ENCODE measurements at places on chromosomes 5 and 9.

- DNase-seq: peak; percentile 29
Observed at GRCh38 chr5:134113902-134114875, at the start of gene TCF7. Gene TCF7 (plus strand): TSS chr5:134114681. CDS start chr5:134114907, 226 bp downstream.

GRCh38 chr5:12780536-12780935 is 876.3 kb upstream of the CTNND2 start:
- no peak for DNase-seq

DNA sequence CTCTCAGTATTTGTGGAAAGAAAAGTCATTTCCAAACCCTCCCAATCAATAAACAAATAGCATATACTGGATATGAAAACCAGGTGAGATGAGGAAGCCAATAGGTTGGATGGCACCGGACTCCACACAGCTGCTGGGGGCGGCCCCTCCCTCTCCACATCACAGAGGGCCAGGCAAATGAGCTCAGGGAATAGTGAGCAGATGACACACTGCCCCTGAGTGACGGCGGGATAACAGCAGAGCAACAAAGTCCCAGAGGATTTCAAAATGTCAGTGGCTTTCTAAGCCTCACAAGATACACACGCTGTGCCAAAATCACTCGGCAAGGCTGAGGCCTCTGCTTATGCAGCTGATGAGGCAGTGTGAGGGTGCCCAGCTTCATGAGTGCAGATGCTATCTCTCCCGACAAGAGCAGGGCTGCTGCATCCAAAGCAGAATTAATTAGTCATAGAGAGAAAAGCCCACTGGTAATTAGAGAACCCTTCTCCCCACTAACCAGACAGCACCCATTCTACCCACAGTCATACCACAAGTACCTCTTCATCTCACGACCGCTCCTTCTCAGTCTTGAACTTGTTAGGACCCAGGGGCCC is 235.0 kb upstream of the NFIL3 start:
- no peak for DNase-seq

- no peak for DNase-seq
Observed at GRCh38 chr9:126395439-126396212, 69.0 kb downstream of the MVB12B start.

GRCh38 chr9:69149321-69149807 is 24.7 kb upstream of the TJP2 start:
- DNase-seq: peak; percentile 25

GRCh38 chr5:16992444-16992843 is 56.4 kb upstream of the MYO10 start:
- no peak for DNase-seq

DNA sequence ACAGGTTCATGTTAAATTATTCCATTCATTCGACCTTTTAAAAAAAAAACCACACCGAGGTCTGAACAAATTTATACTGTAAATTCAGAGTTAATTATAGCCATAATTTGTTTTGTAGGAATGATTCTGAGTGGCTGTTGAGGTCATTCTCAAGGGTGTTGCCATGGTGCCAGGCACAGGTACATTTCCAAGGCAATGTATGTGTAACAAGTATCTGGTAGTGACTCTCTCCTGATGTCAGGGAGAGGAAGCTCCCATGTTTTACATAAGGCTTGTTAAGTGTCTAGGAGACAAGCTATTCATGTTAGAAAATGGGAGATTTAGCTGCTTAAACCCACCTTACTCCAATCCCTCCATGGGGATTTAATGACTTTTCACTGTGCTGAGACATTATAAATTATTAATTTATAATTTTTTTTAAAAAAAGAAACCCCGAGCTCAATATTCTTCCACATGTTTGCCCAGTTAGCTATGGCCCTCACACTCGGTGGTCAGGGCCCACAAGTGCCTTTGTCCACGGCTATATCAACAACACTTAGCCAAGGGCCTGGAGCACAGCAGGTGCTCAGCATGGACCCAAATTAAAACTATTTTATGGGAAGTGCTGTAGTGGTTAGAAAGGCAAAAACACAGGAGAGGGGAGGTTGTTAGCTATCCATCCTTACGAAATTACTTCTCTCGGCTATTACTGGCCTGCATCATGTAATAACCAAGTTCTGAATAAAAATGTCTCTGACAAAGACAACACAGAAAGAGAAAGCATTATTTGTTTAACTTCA is 154.6 kb upstream of the GNA14 start:
- DNase-seq: no peak

DNA sequence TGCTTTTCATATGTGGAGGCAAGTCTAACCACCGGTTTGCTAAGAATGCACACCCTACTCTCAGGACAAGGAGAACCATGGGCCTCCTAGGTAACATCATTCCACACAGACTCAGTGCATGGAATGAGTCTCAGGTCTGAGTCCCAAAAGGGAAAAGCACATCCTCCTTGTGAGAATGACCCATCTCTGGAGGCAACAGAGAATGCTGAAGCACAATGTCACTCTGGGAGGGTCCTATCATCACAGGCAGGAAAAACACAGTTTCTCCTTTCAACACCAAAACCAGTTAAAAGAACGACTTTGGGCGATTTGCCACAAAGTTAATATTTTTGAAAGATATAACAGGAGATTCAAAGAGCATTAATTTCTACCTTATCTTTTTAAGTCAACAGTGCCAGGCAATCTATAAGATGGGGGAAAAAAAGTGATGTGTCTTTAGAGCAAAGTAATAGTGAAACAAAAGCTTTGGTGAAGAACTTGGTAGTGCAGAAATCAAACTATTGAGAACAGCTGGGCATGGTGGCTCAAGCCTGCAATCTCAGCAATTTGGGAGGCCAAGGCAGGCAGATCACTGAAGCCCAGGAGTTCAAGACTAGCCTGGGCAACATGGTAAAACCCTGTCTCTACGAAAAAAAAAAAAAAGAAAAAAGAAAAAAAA is 97.3 kb downstream of the OXCT1 start:
- no peak for DNase-seq

DNA sequence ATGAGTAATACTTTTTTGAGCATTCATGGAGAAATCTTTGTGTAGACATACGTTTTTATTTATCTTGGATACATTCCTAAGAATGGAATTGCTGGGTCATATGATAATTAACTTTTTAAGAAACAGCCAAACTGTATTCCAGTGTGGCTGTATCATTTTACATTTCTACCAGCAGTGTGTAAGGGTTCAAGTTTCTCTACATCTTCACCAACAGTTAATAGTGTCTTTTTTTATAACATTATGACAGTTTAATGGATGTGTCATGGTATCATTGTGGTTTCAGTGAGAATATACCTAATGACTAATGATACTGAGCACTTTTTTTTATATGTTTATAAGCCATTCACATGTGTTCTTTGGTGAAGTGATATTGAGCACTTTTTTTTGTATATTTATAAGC is 52.4 kb downstream of the NIPBL start:
- no peak for DNase-seq

- DNase-seq: no peak
Observed at GRCh38 chr9:79060766-79061165, 511.0 kb upstream of the TLE4 start.

- no peak for DNase-seq
Observed at GRCh38 chr5:73387601-73388305, 60.8 kb downstream of the FOXD1 start.

DNA sequence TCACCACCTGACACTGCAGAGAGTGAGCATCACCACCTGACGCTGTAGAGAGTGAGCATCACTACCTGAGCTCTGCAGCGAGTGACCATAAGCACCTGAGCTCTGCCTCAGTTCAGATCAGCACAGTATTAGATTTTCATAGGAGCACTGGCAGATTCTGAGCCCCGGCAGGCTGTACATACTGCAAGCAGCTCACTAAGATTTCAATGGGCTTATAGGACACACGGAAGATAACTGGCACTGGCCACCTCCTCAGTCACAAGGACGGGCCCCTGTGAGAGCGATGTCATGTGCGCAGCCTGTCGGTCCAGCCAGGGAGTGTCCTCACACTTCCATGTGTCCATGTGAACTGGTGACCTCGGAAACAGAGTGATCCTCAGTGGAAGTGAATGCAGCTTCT is 153.5 kb upstream of the IRX2 start:
- no peak for DNase-seq

- no peak for DNase-seq
Observed at GRCh38 chr5:111070272-111071134, 1.0 kb upstream of the TSLP start.

- DNase-seq: no peak
Observed at GRCh38 chr9:95065224-95065623, 252.3 kb downstream of the FANCC start.

- peak; percentile 59 for DNase-seq
Observed at GRCh38 chr5:395156-395920, 47.6 kb upstream of the EXOC3 start.

DNA sequence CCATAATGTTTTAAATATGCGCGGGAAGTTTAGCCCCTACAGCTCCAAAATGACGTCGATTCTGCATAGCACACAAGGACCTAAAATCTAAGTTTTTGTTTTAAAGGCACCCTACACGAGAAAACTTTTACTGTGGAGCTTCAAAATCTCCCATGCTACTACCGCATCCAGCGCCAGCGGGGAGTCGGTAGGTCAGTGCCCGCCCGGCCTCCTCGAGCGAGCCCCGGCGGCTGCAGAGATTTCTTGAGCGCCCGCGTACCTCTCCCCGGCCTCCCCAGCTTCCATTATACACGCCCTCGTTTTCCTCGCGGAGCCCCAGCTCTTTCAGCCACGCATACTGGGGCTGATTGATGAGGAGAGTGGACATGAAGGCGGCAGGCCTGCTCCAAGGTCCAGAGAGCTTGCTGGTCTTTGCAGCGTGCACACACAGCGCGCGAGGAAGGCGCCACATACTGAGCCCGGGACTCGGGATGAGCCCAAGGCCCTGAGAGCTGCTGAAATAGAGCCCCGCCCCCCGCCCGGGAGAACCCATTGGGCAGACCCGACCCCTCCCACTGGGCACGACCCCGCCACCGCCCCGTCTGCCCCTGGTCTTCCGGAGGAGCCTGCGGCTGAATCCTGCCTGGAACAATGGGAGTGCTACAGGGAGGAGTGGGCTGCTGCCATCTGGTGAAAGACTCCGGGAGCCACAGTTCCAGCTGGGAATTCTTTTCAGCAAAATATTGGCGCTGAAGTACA is at the start of gene ALDH7A1:
TSS of gene ALDH7A1 (minus strand) at position 472 of the 738 bp plus-strand sequence. CDS start at position 451, 21 bp downstream.
- DNase-seq: peak; percentile 75

DNA sequence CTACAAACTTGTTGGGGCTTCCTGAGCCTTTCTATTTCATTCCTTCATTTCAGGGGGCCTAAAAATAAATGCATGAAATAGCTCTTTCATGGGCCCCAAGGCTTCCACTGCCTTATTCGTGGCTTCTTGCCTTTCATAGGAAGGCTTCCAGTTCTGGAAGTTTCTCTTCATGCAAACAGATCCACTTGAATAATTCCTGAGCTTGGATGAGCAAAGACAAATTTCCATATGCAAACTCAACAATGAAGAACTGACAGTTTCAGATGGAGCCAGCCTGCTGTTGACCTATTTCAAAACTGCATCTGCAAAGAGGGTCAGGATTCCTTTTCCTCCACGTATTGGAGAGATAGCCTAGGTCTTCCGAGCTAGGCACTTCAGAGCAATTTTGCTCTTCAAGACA is 142.1 kb downstream of the MLLT3 start:
- DNase-seq: no peak

GRCh38 chr9:7500521-7500920 is 299.1 kb downstream of the DMAC1 start:
- DNase-seq: no peak

DNA sequence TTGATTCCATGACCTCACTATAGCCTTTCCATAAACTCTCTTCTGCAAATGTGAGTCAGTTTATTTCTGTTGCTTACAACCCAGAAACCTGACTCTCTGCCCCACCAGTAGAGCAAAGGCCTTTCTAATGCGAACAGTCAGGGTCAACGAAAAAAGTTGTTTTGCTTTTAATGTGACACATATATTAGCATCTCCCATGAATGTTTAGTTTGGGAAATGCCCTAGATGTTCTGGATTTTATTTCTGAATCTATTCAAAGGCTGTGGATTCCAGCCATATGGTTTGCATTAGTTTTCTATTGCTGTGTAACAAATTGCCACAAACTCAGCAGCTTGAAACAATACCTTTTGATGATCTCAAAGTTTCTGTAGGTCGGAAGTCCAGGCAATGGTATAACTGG is 193.5 kb downstream of the GNA14 start:
- DNase-seq: peak; percentile 36

DNA sequence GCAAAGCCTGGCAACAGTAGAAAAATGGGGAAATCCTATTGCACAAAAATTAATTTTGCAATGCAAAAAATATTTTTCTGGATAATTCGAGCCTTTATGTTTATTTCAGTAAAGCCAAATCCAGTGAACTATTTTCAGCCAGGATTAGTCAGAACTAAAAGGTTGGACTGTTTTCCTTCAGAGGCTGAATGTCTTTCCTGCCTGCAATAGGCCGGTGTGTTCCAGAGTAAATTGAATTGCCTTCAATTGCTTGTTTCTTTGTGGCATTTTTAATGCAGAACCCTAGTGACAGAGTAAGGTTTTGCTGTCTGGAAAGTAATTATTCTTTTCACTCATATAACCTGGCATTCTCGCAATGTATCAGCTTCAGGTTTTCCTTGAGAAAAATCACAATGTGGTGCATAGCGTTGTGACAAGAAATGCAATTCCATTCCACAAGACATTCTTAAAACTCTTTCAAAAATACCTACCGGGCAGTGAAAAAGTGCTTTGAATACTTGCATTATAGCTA is 183.7 kb downstream of the GLIS3 start:
- DNase-seq: peak; percentile 16

DNA sequence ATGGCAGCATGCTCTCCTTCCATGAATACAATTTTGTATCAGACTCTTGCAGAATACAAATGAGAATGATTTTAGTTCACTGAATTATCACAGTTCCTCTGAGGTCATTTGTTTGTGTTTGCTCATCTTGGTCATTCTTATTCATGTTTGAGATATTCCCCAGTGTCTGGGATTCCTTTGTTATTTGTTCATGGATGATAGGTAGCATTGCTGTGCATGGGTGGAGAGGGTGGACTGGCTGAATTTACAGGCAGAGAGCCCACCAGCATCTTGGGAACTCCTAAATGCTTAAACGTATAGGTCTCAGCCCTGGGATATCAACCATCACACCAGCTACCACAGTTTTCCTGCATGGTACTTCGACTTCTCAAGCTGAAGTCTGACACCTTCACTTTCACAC is 459.8 kb downstream of the CCDC171 start:
- no peak for DNase-seq

DNA sequence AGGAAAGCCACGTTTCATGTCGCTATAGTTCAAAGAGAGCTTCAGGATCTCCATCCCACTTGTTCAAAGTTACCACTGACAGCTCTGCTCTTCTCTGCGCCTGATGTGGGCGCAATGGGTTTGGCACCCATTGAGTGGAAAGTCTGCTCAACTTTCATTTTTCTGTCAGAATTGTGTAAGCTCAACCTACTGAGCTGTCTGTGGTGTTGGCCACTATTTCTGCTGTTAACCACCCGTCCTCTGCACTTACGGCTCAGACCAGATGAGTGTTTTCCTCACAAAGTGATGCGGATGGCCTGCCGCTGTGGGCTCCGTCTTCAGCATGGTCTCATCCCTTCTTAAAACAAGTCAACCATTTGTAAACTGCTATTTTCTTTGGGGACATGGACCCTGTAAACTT is 131.2 kb downstream of the WNK2 start:
- DNase-seq: no peak

Measured in amniotic stem cell (primary cell).